ENCODE measurements at places on chromosomes 7 and 10.

GRCh38 chr7:32588657-32589056, 93.4 kb downstream of the AVL9 start:
- no peak for DNase-seq

- no peak for DNase-seq
These were observed 81.3 kb upstream of the CUX1 start for GRCh38 chr7:101736084-101736483.

- no peak for DNase-seq
These were observed 186.2 kb downstream of the RAMP3 start for GRCh38 chr7:45343746-45344145.

DNA sequence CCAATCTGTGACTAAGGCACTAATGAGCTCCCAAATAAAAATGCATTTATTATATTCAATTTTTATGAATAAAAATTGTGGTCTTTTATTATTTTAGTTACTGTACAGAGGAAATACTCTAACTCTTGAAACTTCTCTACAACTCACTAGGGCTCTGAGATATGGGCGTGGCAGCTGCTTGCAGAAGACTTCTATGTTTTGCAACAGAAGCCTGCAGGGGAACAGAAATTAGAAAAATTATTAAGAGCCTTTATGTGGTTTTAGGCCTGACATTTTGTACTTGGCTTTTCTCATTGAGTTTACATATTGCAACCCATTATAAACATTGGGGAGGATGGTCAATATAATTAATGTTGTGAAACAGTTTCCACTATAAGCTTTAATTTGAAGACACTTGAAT, 581.4 kb downstream of the TNS3 start:
- DNase-seq = no peak

DNA sequence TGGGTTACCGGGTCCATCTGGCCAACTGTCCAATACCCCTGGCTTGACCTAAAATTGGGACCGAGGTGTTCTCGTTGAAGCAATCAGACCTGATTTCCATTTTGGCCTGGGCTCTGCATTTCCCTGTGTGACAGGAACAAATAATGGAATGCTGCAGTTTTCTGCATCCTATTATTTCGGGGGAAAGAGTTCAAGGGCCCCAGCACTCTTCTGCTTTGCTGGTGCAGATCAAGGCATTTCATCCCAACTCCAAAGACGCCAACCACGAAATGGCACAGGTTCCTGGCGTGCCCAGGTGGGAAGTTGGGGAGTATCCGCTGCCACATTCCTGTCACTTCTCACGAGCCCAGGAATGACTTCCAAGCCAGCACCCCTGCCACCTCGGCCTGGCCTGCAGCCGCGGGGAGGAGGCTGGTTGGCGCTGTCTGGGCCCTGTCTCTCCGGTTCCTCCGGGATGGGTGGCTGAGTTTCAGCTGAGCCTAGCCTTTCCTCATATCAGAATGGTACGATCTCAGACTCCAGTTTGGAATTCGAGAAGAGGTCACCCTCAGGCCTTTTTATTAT, 56.5 kb downstream of the FAM171A1 start:
- no peak for DNase-seq

- DNase-seq = no peak
These were observed 42.9 kb upstream of the PCBD1 start for GRCh38 chr10:70931168-70931815.

DNA sequence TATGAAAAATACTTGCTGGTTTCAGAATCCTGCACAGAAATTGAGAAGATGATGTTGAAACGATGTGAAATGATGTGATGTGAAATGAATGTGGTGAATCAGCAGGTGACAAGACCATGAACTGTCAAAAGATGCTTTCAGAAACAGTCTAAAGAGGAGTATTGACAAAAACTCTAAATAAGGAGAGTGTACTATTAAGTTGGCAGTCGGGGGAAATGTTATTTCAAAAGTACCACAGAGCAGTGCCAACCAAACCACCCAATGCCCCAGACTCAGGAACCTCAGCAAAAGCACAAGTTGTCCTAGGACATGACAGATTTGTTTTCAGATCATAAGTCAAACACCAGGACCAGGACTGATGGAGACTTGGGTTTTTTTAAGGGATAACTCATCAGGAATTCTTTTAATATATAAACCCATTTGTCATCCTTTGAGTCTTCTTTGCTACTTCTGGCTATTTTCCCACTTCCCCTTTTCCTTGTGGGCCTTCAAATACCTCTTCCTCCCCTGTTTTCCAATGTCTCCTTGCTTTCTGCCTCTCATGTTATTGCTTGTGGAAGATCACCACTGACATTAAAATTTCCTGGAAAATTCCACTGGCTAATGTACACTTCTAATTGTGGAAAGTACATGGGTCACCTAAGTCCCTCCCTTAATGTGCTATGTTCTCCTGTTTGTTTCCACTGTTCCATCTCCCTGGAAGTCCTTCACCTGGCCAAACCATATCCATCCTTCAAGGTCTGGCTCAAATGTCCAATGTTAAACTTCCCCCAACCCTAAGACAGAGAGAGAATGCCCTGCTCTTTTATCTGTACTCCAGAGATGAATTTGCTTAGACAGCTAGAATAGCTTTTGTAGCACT, 10.2 kb upstream of the PPP1R3C start:
- no peak for DNase-seq

DNA sequence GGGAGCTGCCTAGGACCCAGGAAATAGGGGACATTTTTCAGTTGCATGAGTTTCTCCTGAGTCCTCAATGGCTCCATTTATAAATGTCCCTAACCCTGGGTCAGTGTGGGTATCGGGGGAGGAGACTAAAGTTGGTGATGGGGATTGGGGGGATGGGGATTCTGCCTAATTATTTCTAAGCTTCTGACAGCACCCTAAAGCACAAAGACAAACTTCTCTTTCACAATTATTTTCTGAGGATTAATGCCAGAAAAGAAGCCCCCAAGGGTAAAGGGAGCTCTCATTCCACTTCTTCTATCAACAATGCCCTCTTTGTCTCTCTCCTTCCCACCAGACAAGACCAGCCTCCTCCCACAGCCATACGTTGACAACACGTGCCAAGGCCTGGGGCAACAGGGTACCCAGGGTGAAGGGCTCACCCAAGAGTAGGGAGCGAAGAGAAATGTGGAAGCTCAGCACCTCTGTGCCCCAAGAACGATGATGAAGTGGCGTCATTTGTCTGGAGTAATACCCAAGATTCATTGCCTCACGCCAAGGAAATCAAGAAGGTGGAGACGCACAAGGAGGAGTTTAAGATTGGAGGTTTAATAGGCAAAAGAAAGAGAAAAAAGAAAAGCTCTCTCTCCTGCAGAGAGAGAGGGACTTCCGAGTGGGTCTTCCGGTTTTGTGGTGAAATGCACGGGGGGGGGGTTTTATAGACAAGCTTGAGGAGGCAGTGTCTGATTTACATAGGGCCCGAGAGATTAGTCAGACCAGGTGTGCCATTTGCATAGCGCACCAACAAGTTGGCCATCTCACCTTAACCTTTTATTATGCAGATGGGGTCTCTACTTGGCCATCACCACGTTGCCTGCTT, 14.4 kb upstream of the GJC3 start:
- DNase-seq = no peak

GRCh38 chr7:155348806-155349205, 51.1 kb downstream of the INSIG1 start:
- DNase-seq = no peak

All from effector CD8-positive, alpha-beta T cell (primary cell).